ENCODE measurements at places on chromosomes 2 and 18. TPM values are rescaled to one million over a fixed set of nuclear protein-coding genes. Genes with fewer than 3 reads are reported as not detected.

- no peak for DNase-seq
Observed at GRCh38 chr2:186533717-186534116, 47.7 kb downstream of the ZC3H15 start.

STARD6 gene
- not detected for total RNA-seq

CHAC2 gene
- 2.2 TPM for total RNA-seq

NYAP2 gene
- total RNA-seq = 0.06 TPM

DNA sequence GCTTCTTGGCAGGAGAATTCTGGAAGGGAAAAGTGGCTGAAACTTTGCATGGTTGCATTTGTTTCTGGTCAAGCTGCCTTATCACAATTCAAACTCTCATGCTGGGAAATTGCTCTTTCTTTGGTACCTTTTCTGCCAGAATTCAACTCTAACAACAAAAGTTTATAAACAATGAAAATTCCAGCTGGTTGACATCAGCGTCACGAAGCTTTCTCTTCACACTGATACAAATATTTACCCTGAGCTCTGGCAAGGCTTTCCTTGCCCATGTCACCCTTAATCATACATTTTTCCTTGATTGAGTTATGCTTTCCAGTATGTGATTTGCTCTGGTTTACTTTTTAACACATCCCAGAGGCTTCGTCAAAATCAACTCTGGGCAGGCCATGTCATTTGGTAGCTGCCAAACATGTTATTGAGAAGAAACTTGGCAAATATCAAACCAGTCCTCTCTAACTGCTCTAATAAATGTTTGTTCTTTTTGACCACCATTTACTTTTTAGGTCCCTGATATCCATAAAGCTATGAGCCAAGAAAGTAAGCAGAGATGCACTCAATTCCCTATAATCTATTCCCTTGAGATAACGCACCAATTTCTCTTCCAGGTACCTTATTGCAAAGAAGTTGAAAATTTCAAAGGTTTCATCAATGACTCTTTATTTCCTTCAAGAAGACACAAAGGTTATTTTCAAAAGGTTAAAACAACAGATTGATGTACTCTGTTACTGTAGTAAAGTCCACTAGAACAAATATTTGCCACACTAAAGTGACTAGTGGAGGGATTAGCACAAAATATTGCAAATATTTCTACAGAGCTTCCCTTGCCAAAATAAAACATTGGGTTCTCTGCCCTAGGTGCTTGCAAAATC, 1241.1 kb upstream of the ZEB2 start:
- DNase-seq = peak; percentile 31

DNA sequence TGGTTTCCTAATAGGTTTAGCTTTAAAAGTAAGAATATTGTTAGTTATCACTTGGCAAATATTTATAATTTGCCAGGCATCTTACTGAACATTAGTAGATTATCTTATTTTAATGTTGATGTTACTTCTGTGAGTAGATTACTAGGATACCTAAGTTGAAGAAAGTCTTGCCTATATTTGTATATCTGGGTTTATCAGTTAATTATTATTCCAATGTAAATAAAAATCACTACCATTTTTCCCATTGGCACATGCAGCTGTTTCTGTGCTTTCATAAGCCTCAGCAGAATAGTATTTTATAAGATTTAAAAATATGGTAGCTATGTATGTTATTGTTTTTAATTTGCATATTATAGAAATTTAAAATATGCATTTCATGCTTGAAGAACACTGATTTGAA, 16.3 kb upstream of the TRIM43B start:
- DNase-seq = no peak

DNA sequence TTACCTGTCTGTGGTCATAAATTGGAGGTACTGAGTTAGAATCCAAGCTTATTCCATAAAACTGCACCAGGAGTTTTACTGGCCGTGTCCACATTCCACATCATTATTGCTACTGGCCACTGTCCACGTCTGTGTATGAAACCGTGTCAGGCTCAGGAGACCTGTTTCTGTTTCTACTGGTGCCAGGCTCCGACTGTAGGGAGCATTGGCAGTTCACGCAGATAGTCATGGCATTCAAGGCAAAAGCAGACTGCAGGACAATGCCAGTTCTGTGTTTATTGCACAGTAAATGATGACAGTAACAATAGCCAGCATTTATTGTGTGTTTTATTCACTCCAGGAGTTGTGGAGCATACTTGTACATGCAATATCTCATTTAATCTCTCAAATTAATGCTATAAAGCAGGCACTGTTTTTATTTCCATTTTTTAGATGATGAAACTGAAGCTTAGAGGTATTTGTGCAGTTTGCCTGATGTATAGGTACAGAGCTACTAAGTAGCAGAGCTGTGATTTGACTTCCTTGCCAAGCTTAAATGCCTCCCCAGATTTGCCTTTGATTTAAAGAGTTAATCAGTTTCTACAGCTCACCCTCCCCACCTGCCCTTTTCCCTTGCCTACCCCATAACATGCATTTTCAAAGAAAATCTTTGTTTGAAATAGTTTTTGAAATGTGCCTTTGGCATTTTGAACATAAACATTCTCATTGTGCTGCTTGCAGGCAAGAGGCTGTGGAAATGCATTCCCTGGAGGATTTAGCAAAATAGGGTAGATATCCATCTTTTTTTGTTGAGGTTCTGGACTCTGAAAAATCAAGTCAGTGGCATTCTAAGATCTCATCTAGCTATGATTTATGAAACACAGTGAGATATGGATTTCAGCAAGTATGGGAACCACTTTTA, 55.5 kb downstream of the MAP4K4 start:
- DNase-seq = peak; percentile 48

DNA sequence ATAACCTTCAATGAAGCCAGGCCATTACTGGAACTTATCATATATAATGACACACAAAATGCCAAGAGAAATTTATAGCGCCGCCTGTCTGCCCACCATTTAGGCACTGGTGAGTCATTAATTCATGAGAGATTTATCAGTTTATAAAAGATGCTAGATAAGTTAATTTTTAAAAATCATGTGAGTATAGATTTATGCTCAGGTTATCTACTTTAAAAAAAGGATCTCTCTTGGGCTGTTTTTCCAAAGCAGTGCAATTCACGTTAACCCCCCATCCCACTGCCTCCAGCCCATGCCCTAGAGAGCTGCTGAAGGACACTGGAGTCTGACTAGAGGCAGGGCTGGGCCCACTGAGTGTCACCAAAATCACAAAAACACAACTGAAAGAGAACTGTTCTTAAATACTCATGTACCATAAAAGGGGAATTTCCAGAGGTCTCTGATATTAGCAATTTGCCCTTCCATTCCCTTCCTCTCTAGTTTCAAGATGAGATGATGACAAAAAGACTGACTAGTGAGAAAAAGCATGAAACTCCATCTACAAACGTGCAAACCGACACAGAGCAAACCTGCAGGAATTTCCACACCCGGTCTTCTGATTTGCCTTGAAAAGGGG, 160.8 kb downstream of the BCL2 start:
- no peak for DNase-seq

FOXI3 gene
- not detected for total RNA-seq

- no peak for DNase-seq
Observed at GRCh38 chr2:66686755-66687154, 251.8 kb downstream of the MEIS1 start.

DLX2 gene
- 0.14 TPM for total RNA-seq

- no peak for DNase-seq
Observed at GRCh38 chr2:85273738-85274731, 53.8 kb downstream of the TGOLN2 start.

SDC1 gene
- total RNA-seq = 1,059 TPM

DNA sequence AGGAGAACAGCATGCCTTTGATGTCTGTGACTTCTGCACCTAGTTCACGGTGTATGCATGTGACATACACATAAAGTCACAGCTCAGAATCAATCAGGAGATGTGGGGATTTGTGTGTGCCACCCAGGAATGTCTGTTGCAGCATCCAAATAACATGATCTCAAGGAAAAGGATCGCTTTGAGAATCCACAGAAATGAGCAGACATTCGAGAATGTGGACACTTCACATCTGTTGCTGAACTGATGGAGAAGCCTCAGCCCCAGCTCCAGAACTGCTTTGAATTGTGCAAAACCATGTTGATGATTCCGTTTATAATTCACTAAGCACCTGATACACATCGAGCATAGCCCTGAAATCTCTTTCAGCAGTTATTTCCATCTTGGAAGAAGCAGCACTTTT, 208.6 kb downstream of the CMPK2 start:
- no peak for DNase-seq

GRCh38 chr18:77708826-77709506, 459.3 kb downstream of the GALR1 start:
- DNase-seq = no peak

EFR3B gene
- 1.8 TPM for total RNA-seq

- no peak for DNase-seq
Observed at GRCh38 chr2:196851088-196851487, 41.9 kb upstream of the C2orf66 start.

VIT gene
- 1.5 TPM for total RNA-seq

- no peak for DNase-seq
Observed at GRCh38 chr2:121104721-121105141, 180.3 kb downstream of the TFCP2L1 start.

CCDC148 gene
- total RNA-seq = 3.1 TPM

- DNase-seq = no peak
Observed at GRCh38 chr2:224393157-224393872, 8.6 kb downstream of the FAM124B start.

GRCh38 chr2:126945118-126945517, 46.4 kb downstream of the TEX51 start:
- no peak for DNase-seq

CNNM4 gene
- 14.1 TPM for total RNA-seq

DNA sequence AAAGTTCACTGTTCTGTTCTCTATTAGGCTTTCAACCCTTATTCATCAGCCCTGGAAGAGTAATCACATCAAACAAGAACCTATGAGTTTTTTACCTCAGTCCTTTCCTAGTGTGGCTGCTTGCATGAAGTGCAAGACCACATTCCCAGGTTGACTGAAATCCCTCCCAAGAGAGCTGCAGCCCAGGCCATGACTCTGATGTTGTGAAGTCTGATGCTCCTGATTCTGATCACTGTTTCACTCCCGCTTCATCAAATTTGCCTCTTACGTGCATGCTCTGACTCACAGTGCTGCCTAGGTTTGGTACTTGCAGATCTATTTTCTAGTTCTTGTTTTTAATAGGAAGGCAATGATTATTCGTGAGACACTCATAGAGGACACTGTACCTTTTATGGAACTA, 58.2 kb upstream of the DSEL start:
- no peak for DNase-seq

DNA sequence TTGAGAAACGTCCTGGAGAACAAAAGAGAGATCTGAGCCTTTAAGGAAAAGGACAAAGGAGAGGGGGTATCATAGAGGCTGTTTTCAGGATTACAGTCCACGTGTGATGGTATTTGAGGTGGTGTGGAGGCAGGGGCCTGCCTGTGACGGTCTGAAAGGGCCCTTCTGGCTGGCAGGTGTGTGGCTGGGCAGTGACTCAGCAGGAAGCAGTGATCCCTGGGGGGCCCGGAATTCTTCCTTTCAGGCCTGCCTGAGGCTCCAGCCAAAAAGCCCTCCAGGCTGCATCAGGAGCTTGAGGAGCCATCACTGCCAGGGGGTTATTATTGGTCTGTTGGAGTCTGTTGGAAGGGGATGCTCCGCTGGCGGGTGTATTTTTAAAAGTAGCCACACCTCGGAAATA, 97.2 kb upstream of the TMEM18 start:
- DNase-seq = no peak

LCT gene
- total RNA-seq = not detected

AKAIN1 gene
- total RNA-seq = not detected

DNA sequence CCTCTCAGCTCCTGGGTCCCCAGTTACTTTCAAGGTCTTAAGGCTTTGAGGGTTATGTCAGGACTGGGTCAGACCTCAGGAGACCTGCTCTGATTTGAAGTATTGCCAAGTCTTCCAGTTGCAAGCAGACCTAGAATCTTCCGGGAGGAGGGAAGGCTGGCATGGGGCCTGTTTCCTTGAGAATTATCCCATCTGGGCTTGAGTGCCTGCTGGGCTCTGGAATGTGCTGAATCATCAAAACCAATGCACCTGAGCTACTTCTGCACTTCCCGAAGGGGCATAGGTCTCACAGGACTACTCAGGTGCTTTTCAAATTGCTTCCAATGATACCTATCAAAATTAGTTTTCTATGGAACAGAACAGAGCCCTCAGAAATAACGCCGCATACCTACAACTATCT, 327.3 kb downstream of the XIRP2 start:
- peak; percentile 59 for DNase-seq

- DNase-seq = no peak
Observed at GRCh38 chr18:58599106-58599505, 29.8 kb downstream of the ALPK2 start.

GKN2 gene
- total RNA-seq = not detected

NTSR2 gene
- not detected for total RNA-seq

- DNase-seq = no peak
Observed at GRCh38 chr2:104465981-104466380, 387.9 kb upstream of the POU3F3 start.

GRCh38 chr18:76658627-76659026, 163.6 kb upstream of the ZNF516 start:
- DNase-seq = no peak

PLA2R1 gene
- total RNA-seq = 45.0 TPM

- no peak for DNase-seq
Observed at GRCh38 chr2:176102309-176102866, 2.8 kb downstream of the HOXD12 start.

GPR75 gene
- total RNA-seq = 2.2 TPM

GRCh38 chr2:239087046-239087710, 239.3 kb downstream of the TWIST2 start:
- DNase-seq = no peak

DNA sequence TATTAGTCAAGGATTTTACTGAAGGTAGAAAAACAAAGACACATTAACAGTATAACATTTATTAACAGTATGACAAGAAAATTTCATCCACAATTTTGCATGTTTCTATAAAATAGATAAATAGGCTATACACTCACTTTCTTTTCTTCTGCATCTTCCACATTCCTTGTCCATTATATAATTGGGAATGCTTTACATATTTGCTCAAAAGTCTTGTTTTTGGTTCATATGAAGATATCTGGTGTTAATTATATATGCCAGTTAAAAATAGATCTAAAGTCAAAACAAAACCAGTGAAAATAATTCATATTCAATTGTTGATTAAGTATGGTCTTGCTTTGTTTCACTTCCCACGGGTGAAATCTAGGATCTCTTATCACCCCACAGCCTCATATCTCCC, 53.4 kb downstream of the SERPINB7 start:
- DNase-seq = no peak

- DNase-seq = no peak
Observed at GRCh38 chr2:16394072-16394985, 271.3 kb downstream of the CYRIA start.

- DNase-seq = no peak
Observed at GRCh38 chr2:225231900-225232299, 167.6 kb upstream of the NYAP2 start.

DTNB gene
- 35.9 TPM for total RNA-seq
